Naive thymus-derived CD8-positive, alpha-beta T cell (primary cell): ENCODE measurements at places on chromosomes 7 and 10. TPM values are rescaled to one million over a fixed set of nuclear protein-coding genes. Genes with fewer than 3 reads are reported as not detected.

The KIF11 gene
- 0.96 TPM for total RNA-seq

The ZNF365 gene
- total RNA-seq = not detected

- no peak overlapping the region for H3K4me3 ChIP-seq
- no peaks in the 10 kb centered on the region for H3K36me3 ChIP-seq
- no peak for DNase-seq
Measured at GRCh38 chr7:4006687-4007086, 675.4 kb upstream of the FOXK1 start.

GRCh38 chr7:141409801-141410329 lies 141.3 kb upstream of the AGK start:
- no peak for DNase-seq
- no peaks in the 10 kb centered on the region for H3K36me3 ChIP-seq
- H3K27ac ChIP-seq = no peak overlapping the region
- H3K27me3 ChIP-seq = peaks cover 40% of the 10 kb centered on the region
- H3K4me1 ChIP-seq = no peaks in the 10 kb centered on the region
- no peak overlapping the region for H3K4me3 ChIP-seq

- peaks cover 51% of the 10 kb centered on the region for H3K36me3 ChIP-seq
- H3K27me3 ChIP-seq = no peaks in the 10 kb centered on the region
- peaks cover 73% of the 10 kb centered on the region for H3K4me1 ChIP-seq
- H3K27ac ChIP-seq = peak overlapping the region; percentile 82
Measured at GRCh38 chr7:45031829-45032228, 31.8 kb downstream of the CCM2 start.

DNA sequence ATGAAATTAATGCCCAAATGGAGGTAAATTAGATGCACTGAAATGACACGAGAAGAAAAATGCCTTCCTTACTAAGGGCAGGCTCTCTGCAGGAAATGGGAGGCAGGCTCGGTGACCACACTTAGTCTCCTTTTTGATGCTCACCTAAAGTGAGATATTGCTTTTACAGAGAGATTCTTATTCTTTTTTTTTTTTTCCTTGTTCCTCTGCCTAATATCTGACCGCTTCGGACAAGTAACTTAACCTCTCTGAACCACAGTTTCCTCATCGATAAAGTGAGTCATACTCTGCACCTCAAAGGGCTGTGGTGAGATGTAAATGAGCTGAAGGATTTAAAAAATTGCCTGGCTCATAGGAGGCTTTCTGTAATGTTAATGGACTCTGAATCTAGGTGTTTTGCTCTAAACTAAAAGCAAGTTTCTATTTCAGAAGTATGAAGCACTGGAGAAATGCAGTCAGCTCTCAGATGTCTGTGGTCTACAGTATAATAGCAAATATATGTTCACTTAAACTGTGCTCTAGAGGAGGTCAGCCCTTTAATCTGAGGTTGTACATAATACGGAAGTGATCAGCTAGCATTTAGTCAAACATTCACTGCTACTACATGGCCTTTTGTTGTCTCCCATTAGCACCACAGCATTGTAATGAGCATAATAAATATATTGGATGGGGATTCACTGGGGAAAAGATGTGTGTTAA lies 23.2 kb downstream of the NKX2-3 start:
- H3K36me3 ChIP-seq = no peaks in the 10 kb centered on the region
- H3K4me3 ChIP-seq = no peak overlapping the region
- DNase-seq = no peak
- no peaks in the 10 kb centered on the region for H3K4me1 ChIP-seq
- no peak overlapping the region for H3K27ac ChIP-seq
- H3K27me3 ChIP-seq = peaks cover 36% of the 10 kb centered on the region

DNA sequence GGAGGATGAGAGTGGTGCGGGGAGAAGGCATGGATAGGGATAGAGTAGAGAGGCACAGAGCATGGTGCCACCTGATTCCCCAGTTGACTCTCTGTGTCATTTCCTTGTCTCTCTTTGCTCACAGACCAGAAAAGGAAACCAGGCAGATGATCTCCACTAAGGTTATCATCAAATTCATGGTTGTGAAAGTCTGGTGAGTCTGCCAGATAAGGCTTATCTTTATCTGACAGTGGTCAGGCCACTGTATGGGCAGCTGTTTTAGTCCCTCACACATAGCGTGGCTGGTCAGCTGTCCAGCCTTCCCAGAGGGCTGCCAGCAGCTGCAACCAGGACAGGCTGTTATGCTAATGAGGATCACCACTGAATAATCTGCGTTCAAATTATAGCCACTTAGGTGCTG lies 99.0 kb downstream of the ADRA2A start:
- H3K4me3 ChIP-seq = no peak overlapping the region
- no peak overlapping the region for H3K27ac ChIP-seq
- H3K36me3 ChIP-seq = peaks cover 7% of the 10 kb centered on the region
- no peaks in the 10 kb centered on the region for H3K4me1 ChIP-seq
- peaks cover 16% of the 10 kb centered on the region for H3K27me3 ChIP-seq
- DNase-seq = no peak

- H3K36me3 ChIP-seq = no peaks in the 10 kb centered on the region
- H3K4me1 ChIP-seq = peaks cover 3% of the 10 kb centered on the region
- H3K4me3 ChIP-seq = no peak overlapping the region
- DNase-seq = no peak
- H3K27ac ChIP-seq = no peak overlapping the region
Measured at GRCh38 chr7:71735961-71736556, 604.1 kb downstream of the GALNT17 start.

- peaks cover 3% of the 10 kb centered on the region for H3K36me3 ChIP-seq
- peaks cover 10% of the 10 kb centered on the region for H3K4me1 ChIP-seq
- peaks cover 3% of the 10 kb centered on the region for H3K27me3 ChIP-seq
- peak; percentile 77 for DNase-seq
Measured at GRCh38 chr10:22228943-22229801, 11.4 kb upstream of the EBLN1 start.

The PIP gene
- not detected for total RNA-seq

DNA sequence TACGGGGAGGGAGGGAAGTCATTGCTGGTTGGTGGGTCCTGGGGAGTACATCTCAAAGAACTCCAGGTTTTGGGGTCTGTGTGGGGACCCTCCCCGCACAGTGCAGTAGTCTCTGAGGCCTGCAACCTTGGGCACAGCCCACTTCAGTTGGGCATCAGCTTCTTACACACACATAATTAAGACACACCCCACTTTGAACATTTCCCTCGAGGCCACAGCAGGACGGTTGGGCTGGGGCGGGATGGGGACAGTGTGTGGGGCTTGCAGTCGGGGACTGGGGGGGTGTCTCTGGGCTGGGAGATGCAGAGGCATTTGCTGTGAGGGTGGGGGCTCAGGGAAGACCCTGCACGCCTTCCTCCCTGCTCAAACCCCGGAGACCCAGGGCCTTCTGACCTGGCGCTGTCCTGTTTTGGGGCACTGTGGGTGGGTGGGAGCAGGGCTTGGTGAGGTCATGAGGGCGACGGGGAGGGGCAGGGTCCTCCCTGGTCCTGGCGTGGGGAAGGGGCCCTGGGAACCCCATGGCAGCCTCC lies 1.3 kb downstream of the LFNG start:
- H3K27ac ChIP-seq = peak overlapping the region; percentile 87
- no peaks in the 10 kb centered on the region for H3K27me3 ChIP-seq
- H3K36me3 ChIP-seq = peaks cover 4% of the 10 kb centered on the region

DNA sequence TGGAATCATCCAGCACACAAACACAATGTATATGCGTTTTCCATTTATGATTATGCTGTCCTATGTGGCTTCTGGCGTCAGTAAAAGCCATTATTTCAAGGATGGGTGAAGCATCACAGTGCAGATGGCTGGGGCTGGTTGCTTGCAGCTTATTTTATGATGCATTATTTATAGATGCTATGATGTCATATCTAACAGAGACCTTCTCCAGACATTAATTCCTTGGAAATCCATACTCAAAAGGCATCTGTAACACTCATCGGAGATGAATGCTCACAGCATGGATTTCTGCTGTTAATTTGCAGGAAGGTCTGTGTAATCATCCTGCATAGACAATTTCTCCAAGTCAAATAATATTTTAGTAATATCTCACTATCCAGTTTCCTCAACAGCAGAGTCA lies 7.2 kb downstream of the RGS10 start:
- DNase-seq = no peak
- H3K4me1 ChIP-seq = peaks cover 91% of the 10 kb centered on the region
- H3K27me3 ChIP-seq = no peaks in the 10 kb centered on the region
- H3K4me3 ChIP-seq = peak overlapping the region; percentile 80
- H3K36me3 ChIP-seq = no peaks in the 10 kb centered on the region

DNA sequence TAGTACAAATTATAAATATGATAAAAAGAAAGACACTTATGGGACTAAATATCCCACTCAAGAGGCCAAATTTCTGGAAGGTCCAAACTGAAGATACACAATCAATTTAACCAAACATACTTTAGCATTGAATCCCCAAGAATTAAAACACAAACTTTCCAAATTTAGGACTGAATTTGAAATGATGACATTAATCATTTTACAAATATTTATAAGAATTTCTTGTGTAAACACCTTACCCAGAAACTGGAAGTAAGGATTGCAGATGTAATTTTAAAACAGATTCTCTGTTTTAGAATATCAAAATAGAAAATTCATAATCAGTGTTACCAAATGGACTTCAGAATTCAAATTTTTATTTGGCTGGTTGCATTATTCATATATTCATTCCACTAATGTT lies 588.2 kb upstream of the KCND2 start:
- no peak for DNase-seq
- H3K4me1 ChIP-seq = no peaks in the 10 kb centered on the region
- no peaks in the 10 kb centered on the region for H3K36me3 ChIP-seq
- H3K27me3 ChIP-seq = no peaks in the 10 kb centered on the region

GRCh38 chr7:121211253-121211652 lies 117.5 kb upstream of the WNT16 start:
- H3K4me3 ChIP-seq = no peak overlapping the region
- no peak for DNase-seq
- no peaks in the 10 kb centered on the region for H3K36me3 ChIP-seq
- no peaks in the 10 kb centered on the region for H3K27me3 ChIP-seq
- no peaks in the 10 kb centered on the region for H3K4me1 ChIP-seq
- H3K27ac ChIP-seq = no peak overlapping the region

DNA sequence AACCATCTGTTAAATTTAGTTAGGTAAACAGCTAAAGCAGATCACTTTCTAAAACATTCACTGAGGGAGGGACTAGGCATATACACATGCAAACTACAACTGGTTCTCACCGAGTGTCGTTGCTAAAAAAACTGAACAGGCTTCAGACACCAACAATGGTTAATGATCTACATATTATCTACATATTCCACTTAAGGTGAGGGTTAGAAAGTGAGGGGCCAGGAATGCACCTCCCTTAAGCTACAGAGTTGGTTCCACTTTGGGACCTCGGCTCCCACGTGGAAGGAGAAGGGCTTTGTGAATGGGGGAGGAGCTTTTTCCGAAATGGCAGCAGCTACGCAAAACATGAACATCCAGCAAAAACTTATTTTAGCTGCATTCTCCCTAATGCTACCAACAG lies 5.8 kb downstream of the CTBP2 start:
- peaks cover 6% of the 10 kb centered on the region for H3K36me3 ChIP-seq
- H3K4me3 ChIP-seq = no peak overlapping the region
- DNase-seq = no peak
- peaks cover 70% of the 10 kb centered on the region for H3K27me3 ChIP-seq

GRCh38 chr7:128792471-128793180 lies 858 bp downstream of the CCDC136 start:
- H3K36me3 ChIP-seq = peaks cover 4% of the 10 kb centered on the region
- H3K27me3 ChIP-seq = no peaks in the 10 kb centered on the region
- peak overlapping the region; percentile 64 for H3K4me3 ChIP-seq
- no peak for DNase-seq
- peaks cover 22% of the 10 kb centered on the region for H3K4me1 ChIP-seq

DNA sequence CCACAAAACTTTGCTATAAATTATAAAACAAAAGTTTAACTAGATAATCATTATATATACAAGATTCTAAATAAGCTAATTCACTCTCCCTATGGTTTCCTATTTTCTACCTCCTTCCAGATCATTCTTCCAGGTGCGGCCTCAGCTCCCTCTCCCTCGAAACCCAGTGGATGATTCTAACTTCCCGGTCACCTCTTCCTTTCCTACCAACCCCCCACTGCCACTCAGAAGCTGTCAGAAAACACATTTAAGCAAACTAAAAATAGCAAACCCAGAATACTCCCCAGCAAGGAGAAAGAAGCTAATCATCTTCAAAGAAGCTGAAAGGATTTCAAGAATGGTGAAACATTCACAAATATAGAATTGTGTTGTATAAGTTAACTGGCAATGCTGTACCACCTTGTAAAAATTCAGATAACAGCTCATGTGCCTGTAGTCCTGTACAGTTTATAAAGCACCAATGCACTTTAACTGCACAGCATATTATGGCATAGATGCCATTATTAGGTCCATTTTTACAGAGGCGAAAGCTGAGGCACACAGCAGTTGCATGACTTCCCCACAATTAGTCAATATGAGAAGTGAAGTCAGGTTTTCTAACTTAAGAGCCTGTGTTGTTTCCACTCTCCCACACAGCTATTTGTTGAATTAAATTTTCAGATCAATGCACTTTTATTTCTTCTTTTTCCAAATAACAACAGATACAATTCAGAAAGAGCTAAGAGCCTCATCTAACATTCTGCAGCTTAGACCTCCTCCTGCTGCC lies 13.7 kb upstream of the DNTT start:
- DNase-seq = no peak
- H3K4me1 ChIP-seq = peaks cover 36% of the 10 kb centered on the region
- H3K36me3 ChIP-seq = no peaks in the 10 kb centered on the region
- no peak overlapping the region for H3K4me3 ChIP-seq

DNA sequence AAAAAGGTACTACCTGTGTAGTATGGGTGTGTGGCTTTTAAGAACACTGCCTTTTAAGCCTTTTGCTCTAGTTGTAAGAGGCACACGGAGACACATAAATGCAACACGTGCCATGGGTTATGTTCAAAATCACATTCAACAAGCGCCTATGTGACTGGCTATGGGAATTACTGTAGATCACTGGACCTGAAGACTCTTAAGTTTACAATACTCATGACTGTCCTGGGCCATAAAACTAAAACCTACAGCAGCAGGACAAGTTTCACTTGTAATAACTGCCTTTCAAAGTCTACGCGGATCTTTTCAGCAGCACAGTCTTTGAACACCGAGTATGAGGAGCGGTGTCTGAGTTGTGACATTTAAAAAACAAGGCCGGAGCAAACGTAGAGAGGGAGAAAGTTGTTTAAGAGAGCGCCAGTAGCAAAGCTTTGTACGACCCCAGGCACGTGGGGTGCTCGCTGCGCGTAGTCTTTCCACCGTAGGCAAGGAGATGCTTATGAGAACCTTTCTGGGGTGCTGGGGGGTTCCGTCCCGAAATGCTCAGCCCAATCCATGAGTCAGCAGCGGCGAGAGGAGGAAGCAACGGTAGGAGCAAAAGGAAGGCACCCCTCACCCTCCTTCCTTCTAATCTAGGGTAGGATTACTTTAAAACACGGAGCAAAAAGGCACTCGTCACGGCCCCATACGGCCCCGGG lies 662 bp downstream of the DNAJC2 start:
- peak overlapping the region; percentile 99 for H3K27ac ChIP-seq
- peaks cover 15% of the 10 kb centered on the region for H3K36me3 ChIP-seq
- peak; percentile 17 for DNase-seq
- H3K27me3 ChIP-seq = no peaks in the 10 kb centered on the region
- peak overlapping the region; percentile 98 for H3K4me3 ChIP-seq

DNA sequence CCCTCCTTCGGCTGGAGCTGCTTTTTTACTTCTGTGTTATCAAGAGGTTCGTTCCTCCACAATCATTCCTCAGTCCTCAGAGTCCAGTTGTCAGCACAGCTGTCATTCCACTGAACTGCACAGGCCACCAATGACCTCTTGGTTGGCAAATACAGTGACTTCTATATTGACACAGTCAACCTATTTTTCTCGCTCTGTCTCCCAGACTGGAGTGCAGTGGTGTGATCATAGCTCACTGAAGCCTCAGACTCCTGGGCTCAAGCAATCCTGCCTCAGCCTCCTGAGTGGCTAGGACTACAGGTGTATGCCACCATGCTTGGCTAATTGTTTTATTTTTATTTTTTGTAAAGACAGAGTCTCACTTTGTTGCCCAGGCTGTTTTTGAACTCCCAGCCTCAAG lies 27.7 kb downstream of the CRCP start:
- no peak overlapping the region for H3K4me3 ChIP-seq
- peaks cover 13% of the 10 kb centered on the region for H3K36me3 ChIP-seq
- H3K4me1 ChIP-seq = peaks cover 3% of the 10 kb centered on the region
- H3K27ac ChIP-seq = no peak overlapping the region
- no peaks in the 10 kb centered on the region for H3K27me3 ChIP-seq
